CD8-positive, alpha-beta memory T cell (primary cell): ENCODE measurements at places on chromosomes 2 and 18.

GRCh38 chr18:32974421-32975162, 201.8 kb upstream of the KLHL14 start:
- no peak for DNase-seq

GRCh38 chr18:21486905-21487437, 113.5 kb downstream of the ESCO1 start:
- DNase-seq, result no peak

DNA sequence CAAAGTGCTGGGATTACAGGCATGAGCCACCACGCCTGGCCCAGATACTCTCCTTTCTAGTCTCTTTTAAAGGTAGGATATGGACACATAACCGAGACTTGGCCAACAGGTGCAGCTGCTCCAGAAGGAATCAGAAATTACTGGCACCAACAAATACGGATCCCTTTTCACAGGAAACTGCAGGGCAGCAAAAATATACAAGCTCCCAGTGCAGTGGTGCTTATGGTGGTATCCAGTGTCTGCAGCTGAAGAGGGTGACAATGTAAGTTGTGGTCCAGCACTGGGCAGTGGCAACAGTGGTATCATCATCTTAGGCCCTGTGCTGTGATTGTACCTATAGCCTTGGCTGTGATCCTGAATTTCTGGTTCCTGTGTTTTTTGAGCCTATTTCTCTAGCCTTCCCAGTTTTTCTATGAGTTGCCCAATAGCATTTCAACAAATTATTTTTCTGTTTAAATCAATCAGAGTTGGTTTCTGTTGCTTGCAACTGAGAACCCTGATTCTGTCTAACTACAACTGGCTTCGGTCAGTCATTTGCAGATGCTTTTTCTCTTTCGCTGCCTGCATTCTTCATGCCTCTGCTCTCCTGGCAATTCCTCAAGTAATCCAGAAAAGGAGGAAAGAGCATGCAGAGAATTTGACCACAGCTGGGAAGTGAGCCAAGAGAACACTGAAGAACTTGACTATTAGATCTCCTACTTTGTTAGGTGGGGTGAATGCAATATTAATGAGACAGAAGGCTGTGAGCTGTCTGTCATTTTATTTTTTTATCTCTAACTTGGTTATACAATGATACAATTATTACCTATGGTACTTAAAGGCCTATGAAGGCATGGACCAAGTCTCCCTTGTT, 30.8 kb upstream of the EML4 start:
- DNase-seq, result no peak

GRCh38 chr2:70663411-70663810, 104.6 kb downstream of the ADD2 start:
- no peak for DNase-seq

DNA sequence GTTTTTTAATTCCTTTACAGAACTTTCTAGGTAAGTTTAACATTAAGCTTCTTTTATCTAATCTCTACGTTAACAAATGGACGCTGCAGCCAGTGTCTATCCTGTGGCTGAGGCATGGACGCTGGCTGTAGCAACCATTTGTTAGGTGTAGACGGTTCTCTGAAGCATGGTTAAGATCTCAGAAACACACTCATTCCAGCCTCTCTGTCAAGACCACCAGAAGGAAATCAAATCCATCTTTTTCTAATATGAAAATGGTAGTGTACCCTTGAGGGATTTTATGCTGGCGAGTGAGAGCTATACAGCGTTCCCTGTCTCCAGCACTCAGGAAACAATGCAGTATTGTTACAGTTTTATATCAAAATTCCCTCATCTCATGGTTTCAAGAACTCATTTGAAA, 78.0 kb downstream of the DTNB start:
- DNase-seq, result no peak
